ENCODE measurements at places on chromosomes 1 and 21.

DNA sequence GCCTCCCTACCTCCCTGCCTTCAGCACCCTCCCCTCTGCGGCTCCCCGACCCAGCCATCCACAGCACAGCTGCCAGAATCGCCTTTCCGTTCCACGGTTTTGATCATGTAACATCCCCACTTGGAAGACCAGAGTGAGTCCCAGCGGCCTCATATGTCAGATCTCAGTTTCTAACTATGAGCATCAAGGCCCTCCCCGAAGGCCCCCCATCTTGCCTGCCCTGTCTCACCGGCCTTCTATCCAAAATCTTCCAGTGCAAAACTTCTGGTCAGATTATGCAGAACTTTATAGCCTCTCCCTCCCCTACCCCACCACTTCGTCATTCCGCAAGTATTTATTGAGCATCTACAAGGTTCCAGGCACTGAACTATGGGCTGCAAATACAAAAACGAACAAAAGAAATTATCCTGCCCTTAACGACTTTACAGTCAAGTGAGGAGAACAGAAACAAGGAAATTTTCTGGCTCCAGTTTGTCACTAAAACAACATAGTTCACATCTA lies 20.3 kb upstream of the LMX1A start:
- no peak for DNase-seq

DNA sequence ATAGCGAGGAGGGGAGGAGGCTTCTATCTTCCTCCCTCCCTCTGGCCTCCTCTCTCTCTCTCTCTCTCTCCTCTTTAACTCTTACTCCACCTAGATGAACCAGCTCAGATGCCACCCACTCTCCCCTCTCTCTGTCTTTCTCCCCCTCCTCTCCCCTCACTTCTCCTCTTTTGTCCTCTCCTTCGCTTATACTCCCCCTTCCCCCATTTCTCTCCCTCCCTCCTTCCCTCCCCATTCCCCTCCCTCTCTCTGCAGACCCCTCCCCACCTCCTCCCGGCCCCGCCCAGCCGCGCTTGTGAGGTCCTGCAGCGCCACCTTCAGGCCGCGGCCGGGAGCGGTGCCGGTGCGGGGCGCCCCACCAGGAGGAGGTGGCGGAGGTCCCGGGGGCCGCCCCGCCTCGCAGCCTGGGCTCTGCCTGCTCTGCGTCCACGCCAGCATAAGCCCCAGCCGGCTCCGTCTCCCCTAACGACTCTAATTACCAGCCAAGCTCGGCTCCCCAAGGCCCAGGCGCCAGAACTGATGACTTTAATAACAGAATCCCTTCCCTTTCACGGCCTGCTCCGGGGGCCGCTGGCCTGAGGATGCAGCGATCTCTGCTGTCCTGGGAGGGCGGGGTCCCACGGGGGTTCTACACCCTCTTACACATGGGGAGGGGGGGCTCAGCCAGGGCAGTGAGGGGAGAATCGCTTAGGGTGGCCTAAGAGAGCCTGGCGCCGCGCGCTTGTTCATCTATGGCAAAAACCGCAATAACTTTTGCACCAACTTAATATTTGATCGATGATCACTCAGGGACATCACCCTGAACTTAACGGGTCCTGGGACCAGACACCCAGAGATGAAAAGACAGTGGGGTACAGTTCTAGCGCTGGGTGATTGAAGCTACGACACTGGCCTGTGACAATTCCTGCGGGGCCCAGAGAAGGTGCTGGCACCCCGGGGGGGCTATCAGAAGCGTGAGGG lies 637.3 kb downstream of the MATN1 start:
- no peak for DNase-seq

DNA sequence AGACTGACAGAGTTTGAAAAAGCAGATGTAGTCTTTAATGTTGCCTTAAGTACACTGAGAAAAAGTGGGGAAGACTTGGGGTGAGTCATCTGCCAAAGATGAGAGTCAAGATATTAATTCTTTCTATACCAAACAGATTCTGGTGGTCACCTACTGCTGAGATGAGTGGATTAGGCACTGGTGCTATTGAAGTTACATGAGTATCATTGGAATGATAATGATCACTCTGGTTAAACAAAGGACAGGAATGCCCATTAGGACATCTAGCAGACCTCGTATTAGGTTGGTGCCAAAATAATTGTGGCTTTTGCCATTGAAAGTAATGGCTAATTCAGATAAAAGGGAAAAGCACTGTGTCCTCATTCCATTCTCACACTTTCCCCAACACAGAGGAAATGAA lies 1588.9 kb downstream of the KCNT2 start:
- DNase-seq, result no peak

GRCh38 chr1:79388694-79389361 lies 382.3 kb upstream of the ADGRL4 start:
- no peak for DNase-seq

- no peak for DNase-seq
Observed at GRCh38 chr1:25245393-25245792, 1.9 kb downstream of the RSRP1 start.

DNA sequence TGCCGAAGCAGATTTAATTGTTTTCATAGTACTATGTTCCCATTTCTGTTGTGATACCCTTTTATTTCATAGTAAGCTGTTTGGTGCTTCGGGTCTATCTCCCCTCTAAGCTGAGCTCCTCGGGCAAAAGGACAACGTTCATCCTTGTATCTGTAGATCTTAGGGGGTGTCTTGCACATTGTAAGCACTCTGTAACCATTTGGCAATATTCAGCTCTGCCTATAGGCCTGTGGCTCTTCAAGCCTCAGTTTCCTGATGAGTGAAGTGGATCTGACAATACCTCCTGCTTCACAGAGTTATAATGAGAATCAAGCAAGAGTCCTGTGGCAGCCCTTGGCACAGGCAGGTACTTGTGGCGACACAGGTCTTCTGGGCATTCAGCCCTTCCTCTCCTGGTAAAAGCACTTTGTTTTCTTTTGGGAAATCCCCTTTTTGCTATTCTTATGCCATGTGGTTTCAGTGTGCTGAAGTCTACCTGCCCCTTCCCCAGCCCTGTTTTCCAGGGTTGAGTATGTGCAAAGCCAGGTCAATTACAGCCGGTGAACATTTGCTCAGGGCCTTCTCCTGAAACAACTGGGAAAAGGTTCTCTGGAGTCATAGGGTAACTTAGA lies 8.5 kb upstream of the EXO1 start:
- DNase-seq, result no peak

DNA sequence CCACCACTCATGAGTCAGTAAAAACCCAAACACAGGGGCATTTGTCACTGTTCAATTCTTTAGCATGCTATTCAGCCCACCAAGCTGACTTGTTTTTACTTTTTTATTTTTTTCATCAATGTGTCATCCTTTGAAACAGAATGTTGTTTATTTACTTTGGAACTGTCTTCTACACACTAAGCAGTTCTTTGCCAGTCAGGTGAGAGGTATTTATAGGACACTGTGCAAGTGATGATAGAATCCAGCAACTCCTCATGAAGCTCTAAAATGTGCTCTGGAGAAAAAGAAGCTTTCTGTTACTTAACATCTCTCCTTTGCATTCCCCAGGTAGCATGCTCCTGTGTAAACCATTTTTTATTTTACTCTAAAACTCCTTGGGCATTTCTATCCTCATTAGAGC lies 582.0 kb upstream of the TMPRSS15 start:
- no peak for DNase-seq

DNA sequence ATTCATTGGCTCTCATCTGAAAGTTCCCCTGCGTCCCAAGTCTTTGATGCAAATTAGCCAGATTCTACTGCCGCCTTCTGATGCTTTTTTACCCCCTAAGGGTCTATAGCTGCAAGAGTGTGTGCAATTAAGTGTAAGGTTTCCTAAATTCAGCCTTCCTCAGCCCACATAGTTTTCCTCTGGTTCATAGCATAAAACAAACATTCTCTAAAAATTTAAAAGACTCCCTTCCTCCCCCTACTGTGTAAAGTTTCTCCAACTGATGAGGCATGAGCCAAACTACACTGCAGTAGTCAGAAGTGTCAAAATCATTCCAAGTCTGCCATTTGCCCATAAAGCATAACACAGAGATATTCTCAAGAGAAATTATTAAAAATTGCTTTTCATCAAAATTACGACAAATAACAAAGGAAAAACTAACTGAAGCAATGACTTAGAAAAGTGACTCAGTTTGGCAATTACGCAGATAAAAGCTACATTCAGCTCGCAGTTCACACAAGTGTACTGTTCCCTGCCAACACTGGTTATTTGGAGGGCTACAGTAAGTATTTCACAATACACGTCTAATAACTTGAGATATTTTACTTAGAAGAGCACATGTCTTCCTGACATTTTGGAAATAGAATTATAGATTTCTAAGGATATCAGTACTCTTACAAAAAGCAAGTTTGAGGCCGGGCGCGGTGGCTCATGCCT lies 15.4 kb downstream of the KCNH1 start:
- DNase-seq, result no peak

DNA sequence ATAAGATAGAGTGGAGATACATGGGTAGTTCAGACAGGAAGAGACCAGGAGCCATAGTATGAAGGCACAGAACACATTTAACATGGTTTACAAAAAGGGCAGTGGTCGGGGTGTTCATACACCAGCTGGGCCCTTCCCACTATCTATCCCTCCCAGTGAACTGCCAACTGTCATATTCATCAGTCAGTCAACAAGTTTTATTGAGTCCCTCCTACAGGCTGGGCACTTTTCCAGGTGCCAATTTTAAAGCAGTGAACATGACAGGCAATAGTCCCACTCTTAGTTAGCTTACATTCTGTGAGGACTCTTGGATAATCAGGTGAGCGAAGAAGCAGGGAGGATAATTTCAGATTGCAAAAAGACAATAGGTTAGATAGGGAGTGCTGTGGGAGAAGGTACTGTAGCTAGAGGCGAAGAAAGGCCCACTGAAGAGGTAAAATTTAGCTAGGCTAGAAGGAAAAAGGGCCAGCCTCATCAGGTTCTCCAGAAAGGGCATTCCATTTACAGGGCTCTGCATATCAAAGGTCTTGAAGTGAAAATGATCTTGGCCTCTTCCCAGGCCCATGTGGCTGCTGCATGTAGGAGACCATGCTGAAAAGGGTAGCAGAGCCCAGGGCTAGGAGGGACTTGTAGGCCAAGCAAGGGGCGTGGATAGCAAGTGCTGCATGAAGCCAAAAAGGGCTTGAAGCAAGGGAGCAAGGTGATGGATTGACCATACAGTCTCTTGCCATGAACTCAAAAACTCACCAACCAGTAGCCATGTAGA lies 274.7 kb upstream of the SNX7 start:
- DNase-seq, result no peak

DNA sequence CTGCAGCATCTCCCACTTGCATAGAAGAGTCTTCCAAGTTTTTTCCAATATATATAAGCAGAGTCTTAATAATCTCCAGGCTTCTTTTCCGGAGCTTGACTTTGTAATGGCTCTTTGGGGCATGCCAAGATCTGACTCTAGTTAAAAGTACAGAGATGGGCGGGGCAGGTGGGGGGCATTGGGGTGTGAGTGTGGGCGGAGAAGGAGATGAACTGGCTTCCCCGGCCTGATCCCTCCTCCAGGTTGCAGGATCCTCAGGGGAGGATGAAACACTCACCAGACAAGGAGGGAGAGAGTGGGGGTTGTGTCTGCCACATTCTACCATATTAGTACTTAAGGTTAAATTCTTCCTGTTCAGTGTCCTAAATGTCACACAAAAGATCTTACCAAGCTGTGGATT lies 23.0 kb downstream of the S100A10 start:
- no peak for DNase-seq

DNA sequence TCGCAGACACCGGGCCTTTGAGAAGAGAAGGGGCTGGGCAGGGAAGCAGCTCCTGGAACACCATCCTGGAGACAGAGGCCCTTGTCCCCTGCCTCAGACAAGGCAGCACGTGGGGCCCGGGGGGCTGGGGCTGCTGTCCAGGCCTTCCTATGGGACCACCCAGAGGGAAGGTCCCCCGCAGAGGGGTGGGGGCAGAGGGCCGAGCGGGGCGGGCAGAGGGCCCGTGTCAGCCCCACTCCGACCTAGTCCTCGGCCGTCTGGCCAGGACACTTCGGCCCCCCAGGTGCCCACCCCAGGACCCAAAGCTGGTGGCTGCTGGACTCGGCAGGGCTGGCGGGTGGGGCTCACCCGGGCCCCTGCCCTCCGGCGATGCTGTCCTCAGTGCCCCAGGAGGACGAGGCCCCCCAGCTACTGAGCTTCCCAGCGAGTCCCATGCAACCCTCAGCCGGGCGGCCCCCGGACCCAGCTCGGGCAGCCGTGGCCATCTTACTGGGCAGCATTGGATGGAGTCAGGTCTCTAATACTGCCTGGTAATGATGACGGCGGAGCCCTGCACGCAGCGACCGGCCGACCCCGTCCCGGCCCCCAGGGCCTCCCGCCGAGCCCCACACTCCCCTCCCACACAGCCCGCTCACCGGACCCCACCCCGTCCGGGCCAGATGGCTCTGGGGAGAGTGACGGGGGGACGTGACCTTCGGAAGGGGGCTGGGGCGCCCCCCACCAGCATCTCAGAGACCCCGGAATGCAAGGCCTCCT lies 6.9 kb upstream of the TTLL10 start:
- no peak for DNase-seq

DNA sequence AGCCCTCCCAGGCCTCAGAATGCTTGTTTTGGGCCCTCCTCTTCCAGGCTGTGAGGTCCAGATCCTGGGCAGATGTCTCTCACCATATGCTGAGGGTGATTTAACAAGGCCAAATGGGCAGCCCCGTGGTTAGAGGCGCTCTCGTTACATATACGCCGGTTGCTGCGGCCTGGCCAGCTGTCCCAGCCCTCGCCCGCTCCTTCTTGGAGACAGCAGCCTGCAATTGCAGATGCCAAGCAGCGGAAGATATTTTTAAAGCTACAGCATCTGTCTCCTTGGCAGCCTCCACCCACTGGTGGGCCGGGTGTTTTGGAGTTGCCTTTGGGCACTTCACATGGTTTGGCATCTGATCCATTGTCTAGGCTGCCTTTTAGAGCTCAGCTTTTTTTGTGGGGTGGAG lies 178.8 kb upstream of the NFIA start:
- no peak for DNase-seq

- DNase-seq, result no peak
Observed at GRCh38 chr1:93177991-93178390, 2.2 kb downstream of the TMED5 start.

DNA sequence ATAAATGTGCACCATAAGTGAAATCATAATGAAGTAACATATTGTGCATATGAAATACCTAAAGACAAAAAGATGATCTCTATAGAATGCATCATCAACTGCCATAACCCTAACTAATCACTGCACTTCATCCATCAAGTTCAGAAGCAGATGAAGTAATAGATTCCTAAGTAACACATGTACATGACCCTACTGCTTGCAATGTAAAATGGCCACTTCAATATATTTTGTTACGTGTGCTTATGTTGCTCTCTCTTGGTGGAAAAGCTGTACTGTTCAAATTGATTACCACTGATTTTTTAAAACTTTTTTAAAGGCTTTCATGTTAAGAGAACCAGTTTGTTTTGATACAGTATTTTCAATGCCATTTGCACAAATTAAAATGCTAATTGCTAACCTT lies 141.8 kb downstream of the TTLL7 start:
- no peak for DNase-seq

- no peak for DNase-seq
Observed at GRCh38 chr1:1889847-1890505, 911 bp downstream of the GNB1 start.

- DNase-seq, result no peak
Observed at GRCh38 chr1:119374208-119374874, 5.8 kb downstream of the HAO2 start.

Data from esophagus squamous epithelium (tissue), 5 donors.